ENCODE measurements at places on chromosomes 11 and 22.

DNA sequence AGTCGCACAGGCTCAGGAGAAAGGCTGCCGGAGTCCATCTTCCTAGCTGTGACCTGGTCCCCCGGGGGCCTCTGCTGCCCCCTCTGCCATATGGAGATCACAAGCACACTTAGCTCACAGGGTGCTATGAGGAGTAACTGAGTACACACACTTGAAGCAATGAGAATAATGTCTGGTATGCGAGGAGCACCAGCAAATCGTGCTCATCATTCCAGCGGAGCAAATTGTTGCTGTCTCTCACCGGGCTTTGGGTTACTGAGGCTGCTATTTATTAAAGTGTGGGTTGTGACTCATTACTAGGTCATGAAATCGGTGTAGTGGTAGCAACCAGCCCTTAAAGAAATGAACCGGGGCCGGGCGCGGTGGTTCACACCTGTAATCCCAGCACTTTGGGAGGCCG, 48.1 kb upstream of the EIF3D start:
- no peak for DNase-seq

DNA sequence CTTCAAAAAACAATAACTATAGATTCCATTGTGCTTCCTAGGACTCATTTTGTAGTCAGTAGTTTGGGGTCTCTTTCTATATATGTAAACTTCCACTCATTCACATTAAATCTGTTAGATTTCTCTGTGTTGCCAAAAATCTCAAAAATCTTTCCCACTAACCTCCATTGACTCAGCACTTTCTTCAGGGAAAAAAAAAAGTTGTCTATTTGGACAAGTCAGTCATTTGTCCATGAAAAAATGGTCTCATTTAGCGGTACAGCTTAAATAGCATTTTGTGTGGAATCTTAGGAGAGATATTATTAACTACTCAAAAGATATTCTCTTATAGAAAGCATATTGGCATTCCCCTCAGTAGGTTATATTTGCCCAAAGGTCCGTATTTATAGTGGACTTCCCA, 81.9 kb downstream of the PPP2R1B start:
- DNase-seq = no peak

- DNase-seq = no peak
These were observed 3.6 kb downstream of the AHNAK start for GRCh38 chr11:62542750-62543567.

DNA sequence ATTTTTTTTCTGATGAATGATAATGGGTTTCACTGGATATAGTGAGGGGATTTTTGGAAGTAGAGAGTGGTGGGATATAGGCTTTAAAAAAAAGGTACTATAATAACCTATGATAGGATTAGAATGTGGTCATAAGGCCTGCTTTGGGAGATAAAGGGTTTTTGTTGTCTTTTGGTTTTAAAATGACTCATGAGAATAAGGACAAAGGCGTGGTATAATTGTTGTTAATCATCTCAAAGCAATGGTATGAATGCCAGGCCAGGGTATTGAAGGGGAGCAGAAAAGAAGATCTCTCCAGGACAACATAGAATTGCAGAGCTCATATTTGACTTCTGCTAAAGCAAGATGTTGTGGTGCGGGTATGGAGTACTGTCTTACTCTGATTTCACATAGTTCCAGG, 579.4 kb downstream of the JRKL start:
- DNase-seq = no peak

GRCh38 chr22:33666279-33666960, 253.9 kb downstream of the LARGE1 start:
- no peak for DNase-seq

- DNase-seq = no peak
These were observed 37.6 kb downstream of the MAP6 start for GRCh38 chr11:75631086-75631730.

GRCh38 chr11:116895048-116895757, 57.8 kb upstream of the APOA1 start:
- no peak for DNase-seq

- DNase-seq = no peak
These were observed 21.6 kb downstream of the C11orf86 start for GRCh38 chr11:66996609-66997273.

GRCh38 chr11:5846701-5847100, 5.0 kb upstream of the OR52E6 start:
- DNase-seq = no peak

GRCh38 chr22:43077121-43077877, 11.9 kb downstream of the TTLL1 start:
- no peak for DNase-seq
